ENCODE measurements at places on chromosomes 7 and 10.

- no peak for DNase-seq
Measured at GRCh38 chr7:96870934-96871333, 134.4 kb upstream of the DLX6 start.

- no peak for DNase-seq
Measured at GRCh38 chr10:6654571-6654970, 74.5 kb upstream of the PRKCQ start.

GRCh38 chr10:33401300-33401699, 66.8 kb upstream of the NRP1 start:
- no peak for DNase-seq

- no peak for DNase-seq
Measured at GRCh38 chr10:125033146-125033924, 91.4 kb downstream of the ZRANB1 start.

- no peak for DNase-seq
Measured at GRCh38 chr10:69061305-69062161, 26.4 kb upstream of the SRGN start.

DNA sequence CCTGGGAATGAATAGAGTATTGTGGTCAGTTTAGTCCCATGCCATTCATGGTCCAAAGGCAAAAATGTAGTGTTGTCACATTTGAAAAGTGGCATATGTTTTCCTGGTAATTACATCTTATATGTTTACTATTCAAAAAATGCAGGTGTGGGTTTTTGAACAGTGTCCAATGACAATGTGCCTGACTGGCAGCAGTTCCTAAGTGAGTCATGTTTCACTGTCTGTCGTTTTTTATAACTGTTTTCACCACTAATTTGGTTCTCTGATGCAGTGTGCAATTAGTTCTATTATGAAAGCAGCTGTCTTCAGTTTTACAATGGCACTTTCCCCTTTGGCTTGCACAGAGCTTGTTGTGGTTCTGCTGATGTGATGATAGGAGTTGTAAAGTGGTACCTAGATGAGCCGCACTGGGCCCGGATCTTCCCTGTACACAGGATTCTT, 162.3 kb downstream of the SEM1 start:
- no peak for DNase-seq

DNA sequence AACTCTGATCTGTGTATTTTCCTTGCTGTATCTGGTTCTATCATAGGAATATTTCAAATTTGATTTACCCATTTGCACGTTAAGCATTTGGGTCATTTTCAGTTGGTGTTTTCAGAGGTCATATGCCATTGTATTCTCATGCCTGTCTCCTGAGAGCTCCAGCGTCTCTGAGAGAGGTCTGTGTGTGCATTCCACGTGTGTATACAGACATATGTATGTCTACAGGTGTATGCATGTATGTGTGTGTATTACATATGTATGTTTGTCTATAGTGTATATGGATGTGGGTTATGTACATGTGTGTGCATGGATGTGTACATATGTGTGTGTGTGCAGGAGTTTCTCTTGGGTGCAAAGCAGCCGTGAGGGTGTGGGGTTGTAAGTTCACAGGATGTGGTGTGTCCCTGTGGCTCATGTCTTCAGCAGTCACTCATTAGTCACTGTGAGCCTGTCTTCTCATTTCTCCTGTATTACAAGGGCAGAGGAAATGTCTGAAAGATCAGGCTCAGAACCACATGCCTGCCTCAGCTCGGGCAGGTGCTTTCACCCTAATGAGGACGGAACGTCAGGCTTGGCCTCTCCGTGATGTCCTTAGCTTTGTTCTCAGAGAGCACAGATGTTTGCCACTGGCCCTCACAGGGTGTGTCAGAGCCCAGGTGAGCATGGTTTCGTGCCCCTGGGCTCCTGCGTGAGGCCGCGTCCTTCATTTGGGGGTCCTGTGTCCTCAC, 101.6 kb downstream of the NKX6-2 start:
- no peak for DNase-seq

DNA sequence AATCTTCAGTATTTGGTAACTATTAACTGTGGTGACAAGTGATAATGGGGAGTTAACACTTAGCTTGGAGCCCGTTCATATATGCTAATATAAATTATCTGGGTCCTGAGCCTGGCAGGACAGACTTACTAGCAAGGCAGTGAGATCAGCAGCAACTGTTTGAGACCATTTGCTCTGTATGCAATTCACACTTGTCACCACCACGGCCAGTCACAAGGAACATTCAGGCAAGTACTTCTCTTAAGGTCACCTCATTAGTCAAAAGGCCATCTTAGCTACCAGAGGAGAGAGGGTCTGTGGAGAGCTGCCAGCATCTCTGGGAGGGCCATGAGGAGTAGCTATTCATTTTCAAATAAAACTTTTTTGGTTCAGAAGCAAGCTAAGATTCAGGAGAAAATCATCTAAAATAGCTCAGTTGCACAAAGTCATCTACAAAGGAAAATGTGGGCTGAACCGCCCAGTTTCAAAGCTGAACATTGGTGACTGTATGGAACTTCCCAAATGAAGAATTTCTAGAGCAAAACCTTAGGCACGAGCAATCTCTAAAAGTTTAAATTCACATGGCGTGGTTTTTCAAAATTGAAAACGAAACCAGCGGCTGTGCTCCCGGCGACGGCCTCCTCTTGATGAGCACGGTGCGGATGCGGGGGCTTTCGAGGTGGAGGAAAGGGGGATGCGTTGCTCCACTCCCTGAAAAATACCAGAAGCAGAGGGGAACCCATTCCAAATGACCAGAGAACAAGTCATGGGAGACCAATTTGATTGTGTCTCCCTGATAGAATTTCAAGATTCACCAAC, 233.5 kb upstream of the MGMT start:
- no peak for DNase-seq

DNA sequence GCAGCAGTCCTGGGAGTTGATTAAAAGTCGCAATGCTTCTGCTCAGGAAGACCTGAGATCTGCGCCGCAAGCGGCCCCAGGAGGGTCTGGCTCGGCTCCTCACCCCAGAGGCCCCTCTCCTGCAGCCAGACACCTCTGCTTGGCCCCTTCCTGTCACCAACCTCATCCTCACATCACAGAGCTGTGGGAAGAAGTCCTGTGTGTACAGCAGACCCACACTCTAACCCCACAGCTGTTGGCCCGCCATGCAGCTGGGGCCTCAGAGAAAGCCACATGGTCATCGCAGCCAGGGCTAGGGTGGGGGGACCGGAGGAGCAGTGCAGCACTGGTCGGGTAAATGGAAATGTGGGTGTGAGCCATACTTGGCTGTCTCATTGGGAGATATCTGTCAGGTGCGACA, 97.7 kb downstream of the RGS10 start:
- no peak for DNase-seq

GRCh38 chr10:79933961-79934360, 14.9 kb downstream of the SFTPD start:
- DNase-seq = no peak

DNA sequence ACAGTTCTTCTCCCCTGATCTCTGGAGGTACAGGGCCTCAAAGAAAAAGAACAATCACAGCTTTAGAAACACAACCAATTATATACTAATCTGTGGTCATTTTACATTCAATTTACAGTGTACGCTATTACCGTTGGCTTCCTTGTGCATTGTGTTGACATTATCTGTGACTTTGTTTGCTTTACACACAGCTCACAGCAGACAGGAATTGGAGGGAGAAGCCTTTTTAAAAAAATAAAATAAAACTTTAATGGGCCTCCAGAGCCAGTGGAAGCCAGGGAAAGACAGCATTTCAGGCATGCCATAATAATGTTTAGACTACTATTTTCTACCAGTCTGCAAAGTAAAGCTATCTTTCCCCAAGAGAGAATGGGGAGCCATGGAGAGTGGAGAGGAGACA, 179.0 kb upstream of the ADO start:
- DNase-seq = no peak

DNA sequence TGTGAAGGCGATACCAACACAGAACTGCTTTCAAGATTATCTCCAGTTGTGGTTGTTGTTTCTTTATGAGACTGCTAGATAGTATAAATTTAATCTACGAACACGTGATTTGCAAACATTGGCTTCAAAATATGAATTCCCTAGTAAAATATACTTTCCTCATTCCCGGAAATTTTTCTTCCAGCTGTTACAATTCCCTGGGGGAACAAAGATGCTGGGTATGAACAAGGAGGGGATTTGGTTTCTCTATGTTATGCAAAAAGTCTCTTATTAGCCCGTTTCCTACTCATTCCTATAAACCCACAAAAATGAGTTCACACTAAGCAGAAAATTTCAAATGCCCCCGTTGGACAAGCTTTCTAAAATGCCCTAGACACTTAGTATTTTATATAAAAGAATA, 928.3 kb downstream of the CNTNAP2 start:
- DNase-seq = no peak

- DNase-seq = no peak
Measured at GRCh38 chr10:86372784-86373239, 6.2 kb upstream of the GRID1 start.

GRCh38 chr10:452512-453426, 236.7 kb downstream of the DIP2C start:
- no peak for DNase-seq

DNA sequence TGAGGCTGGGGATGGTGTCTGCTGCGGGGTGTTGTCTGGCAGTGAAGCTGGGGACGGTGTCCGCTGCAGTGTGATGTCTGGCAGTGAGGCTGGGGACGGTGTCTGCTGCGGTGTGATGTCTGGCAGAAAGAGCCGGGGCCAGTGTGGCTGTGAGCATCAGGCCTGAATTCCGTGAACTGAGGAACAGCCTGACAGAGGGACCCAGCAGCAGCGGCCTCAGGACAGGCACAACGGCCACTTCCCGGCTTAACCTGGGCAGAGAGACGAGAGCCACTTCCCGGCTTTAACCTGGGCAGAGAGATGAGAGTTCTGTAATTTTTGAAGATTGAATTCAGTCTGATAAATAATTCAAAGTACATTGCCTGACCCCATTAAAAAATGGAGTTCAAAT, 321.2 kb downstream of the PTPRN2 start:
- no peak for DNase-seq

- DNase-seq = no peak
Measured at GRCh38 chr10:28849821-28850220, 172.5 kb downstream of the BAMBI start.

- no peak for DNase-seq
Measured at GRCh38 chr10:18478354-18478753, 173.0 kb downstream of the NSUN6 start.

- no peak for DNase-seq
Measured at GRCh38 chr7:131224996-131225395, 102.7 kb upstream of the MKLN1 start.

DNA sequence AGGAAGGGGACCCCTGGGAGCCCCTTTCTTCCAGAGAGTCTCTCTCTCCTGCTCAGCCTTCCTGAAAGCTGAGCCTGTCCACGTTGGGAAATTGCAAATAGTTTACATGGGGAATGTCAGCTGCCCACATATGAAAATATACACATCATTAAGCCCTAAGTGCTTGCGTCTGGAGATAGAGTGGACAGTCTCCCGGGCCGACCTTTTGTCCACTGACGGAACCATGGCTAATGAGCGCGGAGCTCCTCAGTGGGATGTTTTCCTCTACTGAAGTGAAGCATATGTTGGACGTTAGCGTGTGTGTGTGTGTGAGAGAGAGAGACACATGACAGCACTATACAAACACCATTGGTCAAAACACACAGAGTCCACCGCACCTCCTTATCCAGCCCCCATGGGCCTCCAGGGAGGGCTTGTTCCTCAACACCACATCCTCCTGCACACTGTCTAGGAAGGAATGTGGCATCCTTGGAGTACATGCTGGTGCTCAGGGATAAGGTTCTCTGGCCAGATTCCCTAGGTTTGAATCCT, 128.4 kb downstream of the RGS10 start:
- no peak for DNase-seq

- DNase-seq = no peak
Measured at GRCh38 chr10:132408367-132408781, 11.4 kb downstream of the PWWP2B start.

GRCh38 chr7:12385364-12385786, 18.3 kb downstream of the VWDE start:
- DNase-seq = no peak

- DNase-seq = no peak
Measured at GRCh38 chr10:101073631-101074030, 11.8 kb downstream of the KAZALD1 start.

DNA sequence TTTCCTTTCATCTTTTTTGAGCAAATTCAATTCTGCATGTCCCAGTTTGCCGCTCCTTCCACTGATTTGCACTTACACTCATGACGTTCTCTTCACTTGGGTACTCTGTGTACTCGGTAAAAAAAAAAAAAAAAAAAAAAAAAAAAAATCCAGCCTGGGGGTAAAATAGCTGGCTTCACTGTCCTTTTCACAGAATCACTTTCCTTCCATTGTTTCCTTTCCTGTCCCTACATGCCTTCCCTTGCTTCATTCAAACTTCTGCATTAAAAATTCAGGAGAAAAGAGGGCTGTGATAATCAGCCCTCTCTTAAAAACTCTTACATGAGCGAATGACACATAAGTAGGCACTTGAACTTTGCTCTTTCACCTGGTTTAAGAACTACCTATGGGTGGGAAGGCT, 8.7 kb downstream of the ANKRD1 start:
- no peak for DNase-seq

DNA sequence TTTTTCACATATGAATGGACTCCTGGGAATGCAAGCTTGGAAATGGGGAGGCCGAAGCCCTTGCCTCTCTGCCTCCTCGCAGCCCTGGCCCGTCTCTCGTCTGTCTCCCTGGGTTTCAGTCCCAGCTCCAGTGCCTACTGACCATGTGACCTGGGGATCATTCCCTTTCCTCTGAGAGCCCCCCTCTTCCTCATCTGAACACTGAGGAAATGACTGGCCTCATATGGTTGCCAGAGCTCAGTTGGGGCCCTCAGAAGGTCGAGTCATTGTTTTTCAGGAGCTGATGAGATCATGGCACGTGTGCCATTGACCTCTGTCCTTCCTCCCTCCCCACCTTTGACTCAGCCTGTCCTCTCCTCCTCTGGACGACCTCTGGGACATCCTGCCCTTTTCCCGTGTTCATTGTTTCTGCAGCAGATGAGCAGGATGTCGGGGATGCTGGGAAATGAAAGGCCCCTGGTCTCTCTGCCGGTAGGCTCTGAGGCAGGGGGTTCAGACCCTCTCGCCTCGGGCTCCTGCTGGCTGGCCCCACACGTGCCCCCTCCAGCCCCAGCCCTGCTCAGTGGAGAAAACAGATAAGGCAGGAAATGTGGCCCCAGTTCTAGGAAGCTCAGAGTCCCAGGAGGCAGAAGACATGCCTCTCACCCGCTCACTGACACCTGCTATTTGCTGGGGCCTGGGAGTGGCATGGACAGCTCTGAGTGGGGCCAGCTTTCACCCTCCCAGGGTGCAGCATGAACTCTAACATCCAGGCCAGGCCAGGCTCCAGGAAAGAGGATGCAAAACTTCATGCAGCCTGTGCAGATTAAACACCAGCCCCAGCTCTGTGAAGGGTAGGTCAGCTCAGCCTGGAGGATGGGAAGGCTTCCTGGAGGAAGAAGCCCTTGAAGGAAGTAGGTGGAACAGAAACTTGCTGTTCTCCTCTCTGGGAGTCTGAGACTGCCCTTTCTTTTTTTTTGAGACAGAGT, 8.3 kb upstream of the PPP1R35 start:
- DNase-seq = no peak

- DNase-seq = no peak
Measured at GRCh38 chr10:47402641-47403301, 18.7 kb upstream of the ZNF488 start.

Data from GM12891 (cell line).